ENCODE measurements at places on chromosomes 6 and 20.

DNA sequence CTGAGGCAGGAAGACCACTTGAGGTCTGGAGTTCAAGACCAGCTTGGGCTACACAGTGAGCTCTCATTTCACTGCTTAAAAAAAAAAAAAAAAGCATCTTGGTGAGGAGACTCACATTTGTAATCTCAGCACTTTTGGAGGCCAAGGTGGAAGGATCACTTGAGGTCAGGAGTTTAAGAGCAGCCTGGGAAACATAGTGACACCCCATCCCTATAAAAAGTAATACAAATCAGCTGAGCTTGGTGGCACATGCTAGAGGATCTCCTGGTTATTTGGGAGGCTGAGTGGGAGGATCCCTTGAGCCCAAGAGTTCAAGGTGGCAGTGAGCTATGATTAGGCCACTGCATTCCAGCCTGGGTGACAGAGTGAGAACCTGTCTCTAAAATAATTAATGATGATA, 29.4 kb upstream of the SYNCRIP start:
- DNase-seq = no peak

DNA sequence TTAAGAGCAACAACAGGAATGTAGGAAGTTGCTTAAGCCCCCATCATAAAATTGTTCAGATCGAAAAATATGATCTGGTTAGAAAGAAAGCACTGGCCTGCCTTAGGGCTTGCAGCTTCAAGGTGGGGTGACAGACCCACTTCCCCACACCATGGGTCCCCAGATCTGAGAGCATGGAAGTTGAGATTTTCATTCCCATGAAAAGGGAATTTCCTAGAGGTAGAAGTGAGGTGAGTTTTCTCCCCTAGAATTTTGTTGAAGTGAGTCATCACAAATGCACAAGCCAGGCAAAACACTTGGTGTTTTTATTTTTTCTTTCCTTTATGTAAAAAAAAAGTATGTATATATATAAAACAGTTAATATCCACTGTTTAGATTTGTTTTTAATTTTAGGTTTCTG, 213.6 kb upstream of the SUPT3H start:
- DNase-seq = no peak

DNA sequence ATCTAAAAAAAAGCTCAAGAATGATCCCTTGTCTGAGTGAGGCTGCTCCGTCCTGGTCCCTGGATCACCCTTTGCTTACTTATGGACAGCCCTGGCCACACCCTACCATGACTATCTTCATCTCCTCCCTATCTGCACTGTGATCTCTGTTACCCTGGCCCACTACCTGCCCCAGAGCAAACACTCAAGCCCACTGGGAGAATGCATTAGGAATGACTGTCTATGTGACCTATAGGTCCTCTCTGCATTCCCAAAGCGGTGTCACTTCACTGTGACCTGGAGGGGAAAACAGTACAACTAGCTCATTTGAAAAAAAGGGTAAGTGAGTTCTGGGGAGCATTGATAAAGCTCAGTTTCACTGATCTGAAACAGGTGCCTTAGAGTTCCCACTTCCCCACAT, 86.4 kb upstream of the FOXP4 start:
- no peak for DNase-seq

- no peak for DNase-seq
Observed at GRCh38 chr6:163954088-163954775, 539.7 kb downstream of the QKI start.

GRCh38 chr6:56799989-56800388, 154.9 kb upstream of the BEND6 start:
- DNase-seq = no peak

- DNase-seq = peak; percentile 74
Observed at GRCh38 chr6:31308050-31308844, 36.4 kb upstream of the HLA-C start.

All from activated CD4-positive, alpha-beta T cell treated with anti-CD3 and anti-CD28 coated beads for 4 hours (primary cell).